Osteoblast (primary cell): ENCODE measurements at places on chromosomes 3 and 15. TPM values are rescaled to one million over a fixed set of nuclear protein-coding genes. Genes with fewer than 3 reads are reported as not detected.

The PAQR9 gene
- total RNA-seq: not detected in 2 replicates

The SLCO2A1 gene
- under 0.01 and 0.36 TPM in 2 replicates for total RNA-seq

The FAN1 gene
- 15.3 and 16.3 TPM in 2 replicates for total RNA-seq

- DNase-seq: no peak
These were observed 25.1 kb downstream of the CNTN6 start for GRCh38 chr3:1117843-1118473.

- DNase-seq: peak; percentile 92
These were observed 259.2 kb upstream of the TLE3 start for GRCh38 chr15:70356919-70357318.

GRCh38 chr15:50259276-50259675 is 6.2 kb downstream of the HDC start:
- DNase-seq: no peak

DNA sequence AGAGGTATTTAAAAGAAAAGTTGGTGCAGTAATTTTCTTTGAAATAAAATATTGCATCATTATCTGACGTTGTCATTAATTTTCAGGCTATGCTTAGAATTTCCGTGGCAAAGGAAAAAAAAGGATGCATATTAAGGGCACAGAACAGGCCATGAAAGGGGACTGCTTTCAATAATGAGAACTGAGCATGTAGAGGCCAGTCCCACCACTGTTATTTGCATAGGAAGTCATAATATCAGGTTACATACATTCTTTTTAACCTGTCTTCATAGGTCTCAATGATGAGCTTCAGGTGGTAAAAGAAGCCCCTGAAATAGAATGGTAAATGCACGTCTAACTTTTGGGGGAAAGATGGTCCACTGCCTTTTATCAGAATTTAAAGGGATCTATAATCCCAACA is 272.1 kb upstream of the ALCAM start:
- DNase-seq: no peak

DNA sequence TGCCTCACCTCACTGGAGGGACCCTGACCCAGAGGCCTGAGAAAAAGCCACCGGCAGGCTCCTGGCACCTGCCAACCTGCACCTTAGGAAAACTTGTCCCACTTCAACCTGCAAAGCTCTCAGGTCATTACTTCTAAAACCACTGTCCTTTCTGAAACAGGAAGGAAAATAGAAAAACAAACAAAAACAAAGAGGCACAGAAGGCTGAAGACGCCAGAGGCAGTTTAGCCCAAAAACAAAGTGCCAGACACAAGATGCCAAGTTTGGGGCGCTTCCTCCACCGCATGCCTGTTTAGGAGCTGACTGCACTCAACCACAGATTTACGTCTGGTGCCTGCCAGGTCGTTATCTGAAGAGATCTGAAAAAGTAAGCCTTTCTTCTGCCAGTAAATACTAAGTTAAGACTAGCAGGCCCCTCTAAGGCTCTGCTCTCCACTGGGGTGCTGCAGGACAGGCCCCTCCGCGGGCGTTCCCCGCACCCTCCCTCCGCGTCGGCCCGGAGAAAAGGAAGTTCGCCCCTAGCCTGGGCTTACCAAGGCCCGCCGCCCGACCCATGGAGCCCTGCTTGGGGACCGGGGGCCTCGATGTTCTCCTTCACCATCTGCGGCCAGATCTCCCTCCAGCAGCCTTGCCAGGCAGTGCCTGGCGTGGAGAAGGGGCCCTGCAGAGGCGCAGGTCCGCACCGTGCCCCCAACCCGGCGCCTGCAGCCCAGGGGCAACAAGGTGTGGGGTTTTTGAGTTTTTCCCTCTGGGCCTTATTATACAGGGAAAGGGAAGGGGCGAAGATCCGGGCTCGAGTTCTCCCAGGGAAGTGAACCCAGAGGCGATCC is 1.3 kb downstream of the GOLGA8A start:
- DNase-seq: peak; percentile 82
